Suppressor macrophage (primary cell): ENCODE measurements at places on chromosomes 5 and 9.
A peak's percentile ranks its signal among the peaks of the same experiment; 100 is the strongest.

DNA sequence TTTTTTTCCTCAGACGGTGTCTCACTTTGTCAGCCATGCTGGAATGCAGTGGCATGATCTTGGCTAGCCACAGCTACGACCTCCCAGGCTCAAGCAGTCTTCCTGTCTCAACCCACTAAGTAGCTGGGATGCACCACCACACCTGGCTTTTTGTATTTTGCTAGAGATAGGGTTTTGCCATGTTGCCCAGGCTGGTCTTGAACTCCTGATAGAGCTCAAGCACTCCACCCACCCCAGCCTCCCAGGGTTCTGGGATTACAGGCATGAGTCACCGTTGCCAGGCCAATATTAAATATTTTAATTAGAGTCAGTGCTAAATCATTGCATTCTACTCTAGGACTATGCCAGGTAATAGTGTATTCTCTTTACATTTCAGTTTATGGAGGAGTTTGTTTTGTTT lies 41.5 kb downstream of the UBE2R2 start:
- DNase-seq, result no peak

DNA sequence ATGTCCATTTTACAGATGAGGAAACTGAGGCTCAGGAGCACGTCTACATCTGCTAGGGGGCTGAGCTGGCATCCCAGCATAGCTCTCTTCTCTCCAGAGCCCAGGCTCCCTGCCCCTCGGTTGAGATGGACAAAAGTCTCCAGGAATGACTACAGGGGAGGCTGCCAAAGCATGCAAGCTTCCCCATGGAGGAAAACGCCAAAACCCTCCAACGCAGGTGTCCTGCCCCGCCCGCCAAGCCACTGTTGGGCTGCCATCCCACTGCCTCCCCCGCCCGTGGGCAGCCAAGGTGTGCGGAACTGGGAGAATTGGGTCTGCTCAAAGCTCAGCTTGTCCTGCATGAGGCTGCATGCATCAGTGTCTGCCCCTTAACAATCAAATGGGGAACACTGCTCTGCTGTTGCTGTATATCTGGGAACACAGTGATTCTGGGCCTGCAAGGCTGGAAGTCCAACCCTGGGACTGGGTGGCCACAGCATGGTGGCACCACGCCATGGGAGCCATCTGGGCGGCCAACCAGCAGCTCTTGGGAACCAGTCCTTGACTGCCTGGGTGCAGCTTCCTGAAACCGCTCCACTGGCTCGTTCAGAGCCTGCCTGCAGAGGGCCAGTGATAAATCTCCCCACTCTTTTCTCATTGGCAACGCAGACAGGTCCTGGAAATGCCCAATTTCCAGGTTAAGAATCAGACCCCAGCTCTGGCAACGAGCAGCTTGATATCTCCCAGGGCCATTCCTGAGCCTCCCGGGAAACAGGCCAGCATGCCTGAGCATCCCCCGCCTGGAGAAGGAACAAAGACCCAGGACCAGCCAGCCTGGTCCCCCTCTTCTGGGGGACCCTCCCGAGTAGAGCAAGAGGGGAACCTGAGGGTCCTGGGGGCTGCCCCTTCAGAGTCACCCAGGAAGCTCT lies 3.5 kb downstream of the RALGDS start:
- DNase-seq, result peak; percentile 60

- DNase-seq, result no peak
Observed at GRCh38 chr5:135027266-135027696, 6.7 kb downstream of the PITX1 start.

- no peak for DNase-seq
Observed at GRCh38 chr5:179805070-179805528, 1.6 kb downstream of the MGAT4B start.

GRCh38 chr9:1025131-1025530 lies 25.0 kb upstream of the DMRT2 start:
- no peak for DNase-seq

- no peak for DNase-seq
Observed at GRCh38 chr9:9142001-9142400, 1342.4 kb upstream of the DMAC1 start.

GRCh38 chr5:115842952-115843351 lies 1.2 kb downstream of the AP3S1 start:
- no peak for DNase-seq

DNA sequence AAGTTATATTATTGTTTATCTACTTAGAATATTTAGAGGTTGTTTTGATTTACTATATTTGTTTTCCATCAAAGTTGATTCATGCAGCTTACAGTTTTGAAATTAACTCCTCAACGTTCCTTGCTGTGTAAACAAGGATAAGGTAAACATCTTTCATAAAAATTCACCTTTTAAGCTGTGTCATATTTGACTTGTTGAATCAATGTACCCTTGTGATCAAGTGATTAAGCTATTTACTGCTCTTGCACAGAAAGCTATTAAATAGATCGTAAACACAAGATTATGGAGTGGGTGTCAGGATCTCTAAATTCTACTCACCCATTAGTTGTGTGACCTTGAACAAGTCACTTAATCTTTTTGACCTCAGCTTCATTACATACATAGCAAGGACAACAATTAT lies 2054.0 kb upstream of the NUDT12 start:
- no peak for DNase-seq

DNA sequence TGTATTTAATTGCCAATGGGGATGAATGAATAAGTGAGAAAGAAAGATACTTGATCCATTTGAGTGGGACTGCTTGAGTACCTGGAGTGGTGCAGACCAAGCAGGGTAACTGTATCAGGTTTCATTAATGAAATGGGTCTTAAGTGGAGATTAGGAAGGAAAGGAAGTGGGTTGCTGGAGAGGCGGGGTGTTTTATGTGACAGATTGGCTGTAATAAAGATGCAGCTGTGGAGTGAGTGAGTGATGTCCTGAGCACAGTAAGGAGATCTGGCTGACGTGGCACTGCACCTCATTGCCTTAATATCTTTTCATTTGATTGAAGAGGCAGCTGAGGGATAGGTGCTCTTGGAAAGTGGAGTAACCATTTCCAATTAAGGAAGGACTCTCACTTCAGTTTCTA lies 161.0 kb upstream of the CCDC152 start:
- DNase-seq, result no peak

DNA sequence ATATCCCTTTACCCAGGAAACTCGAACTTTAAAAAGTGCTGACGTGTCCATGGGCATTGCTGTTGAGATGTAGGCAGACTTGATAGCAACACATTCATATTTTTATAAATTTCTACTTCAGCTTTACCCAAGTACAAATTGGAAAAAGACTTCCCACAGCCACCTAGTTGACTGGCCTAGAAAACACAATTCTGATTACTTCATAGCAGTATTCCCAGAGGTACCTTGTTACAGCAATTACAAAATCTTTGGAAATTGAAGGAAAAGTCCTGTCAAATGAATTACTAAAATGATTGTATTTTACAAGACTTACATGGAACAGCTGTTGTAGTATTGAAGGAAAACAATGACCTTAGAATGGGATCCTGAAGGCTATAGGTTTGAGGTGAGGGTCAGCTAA lies 130.7 kb upstream of the NREP start:
- DNase-seq, result no peak

DNA sequence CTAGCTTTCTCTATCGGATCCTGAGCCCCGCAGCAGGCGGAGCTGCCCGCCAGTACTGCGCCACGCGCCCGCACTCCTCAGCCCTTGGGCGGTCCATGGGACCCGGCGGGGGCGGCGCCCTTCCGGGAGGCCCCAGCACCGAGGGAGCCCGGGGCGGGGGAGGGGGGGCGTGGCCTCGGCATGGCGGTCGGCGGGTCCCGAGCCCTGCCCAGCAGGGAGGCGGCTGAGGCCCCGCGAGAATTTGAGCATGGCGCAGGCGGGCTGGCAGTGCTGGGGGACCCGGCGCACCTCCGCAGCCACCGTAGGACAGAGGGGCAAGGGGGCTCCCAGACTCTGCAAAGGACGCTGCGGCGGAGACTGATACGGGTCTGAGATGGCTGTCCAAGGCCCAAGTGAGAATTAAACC lies 6.8 kb downstream of the ZDHHC11B start:
- DNase-seq, result no peak

- peak; percentile 87 for DNase-seq
Observed at GRCh38 chr9:35636135-35636876, 14.4 kb downstream of the SIT1 start.

GRCh38 chr9:120683150-120683549 lies 31.1 kb downstream of the MEGF9 start:
- DNase-seq, result no peak

GRCh38 chr9:93960221-93960970 lies 5.2 kb upstream of the BARX1 start:
- DNase-seq, result no peak

DNA sequence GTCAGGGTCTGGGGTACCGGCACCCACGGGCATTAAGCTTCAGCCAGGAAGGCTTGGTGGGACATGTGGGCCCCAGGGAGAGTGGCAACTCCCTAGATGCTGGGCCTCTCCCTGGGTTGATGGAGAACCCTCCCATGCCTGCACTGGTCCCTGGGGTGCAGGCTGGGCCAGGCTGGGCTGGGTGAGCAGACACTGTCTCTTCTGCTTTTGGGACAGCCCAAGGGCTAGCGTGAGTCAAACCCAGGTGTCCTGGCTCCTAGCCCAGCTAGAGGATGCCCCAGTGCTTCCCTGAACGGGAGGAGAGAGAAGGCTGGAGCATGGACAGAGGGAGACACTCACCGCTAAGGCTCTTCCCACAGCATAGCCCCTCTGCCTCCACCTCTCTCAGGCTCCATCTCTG lies 5.7 kb upstream of the AQP7 start:
- DNase-seq, result no peak

DNA sequence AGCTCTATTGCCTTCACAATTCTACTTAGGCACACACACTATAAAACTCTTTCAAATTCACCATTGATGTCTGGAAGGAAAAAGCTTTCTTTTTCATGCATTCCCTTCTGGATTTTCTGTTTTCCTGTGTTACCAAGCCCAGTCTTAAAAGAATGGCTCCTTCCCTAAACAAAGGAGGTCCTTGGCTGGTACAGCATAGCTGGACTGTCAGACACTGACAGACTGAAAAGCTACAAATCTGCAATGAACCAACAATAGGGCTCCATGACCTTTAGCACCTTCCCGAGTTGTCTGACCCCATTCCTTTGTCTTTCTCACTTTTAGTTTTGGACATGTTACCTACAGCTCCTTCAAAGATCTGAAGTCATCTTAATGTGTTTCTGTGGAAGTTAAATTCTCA lies 382.5 kb downstream of the TMEM161B start:
- no peak for DNase-seq

GRCh38 chr9:36148311-36149051 lies 11.9 kb downstream of the GLIPR2 start:
- peak; percentile 96 for DNase-seq

GRCh38 chr5:73519531-73520283 lies 21.5 kb downstream of the BTF3 start:
- DNase-seq, result peak; percentile 84

DNA sequence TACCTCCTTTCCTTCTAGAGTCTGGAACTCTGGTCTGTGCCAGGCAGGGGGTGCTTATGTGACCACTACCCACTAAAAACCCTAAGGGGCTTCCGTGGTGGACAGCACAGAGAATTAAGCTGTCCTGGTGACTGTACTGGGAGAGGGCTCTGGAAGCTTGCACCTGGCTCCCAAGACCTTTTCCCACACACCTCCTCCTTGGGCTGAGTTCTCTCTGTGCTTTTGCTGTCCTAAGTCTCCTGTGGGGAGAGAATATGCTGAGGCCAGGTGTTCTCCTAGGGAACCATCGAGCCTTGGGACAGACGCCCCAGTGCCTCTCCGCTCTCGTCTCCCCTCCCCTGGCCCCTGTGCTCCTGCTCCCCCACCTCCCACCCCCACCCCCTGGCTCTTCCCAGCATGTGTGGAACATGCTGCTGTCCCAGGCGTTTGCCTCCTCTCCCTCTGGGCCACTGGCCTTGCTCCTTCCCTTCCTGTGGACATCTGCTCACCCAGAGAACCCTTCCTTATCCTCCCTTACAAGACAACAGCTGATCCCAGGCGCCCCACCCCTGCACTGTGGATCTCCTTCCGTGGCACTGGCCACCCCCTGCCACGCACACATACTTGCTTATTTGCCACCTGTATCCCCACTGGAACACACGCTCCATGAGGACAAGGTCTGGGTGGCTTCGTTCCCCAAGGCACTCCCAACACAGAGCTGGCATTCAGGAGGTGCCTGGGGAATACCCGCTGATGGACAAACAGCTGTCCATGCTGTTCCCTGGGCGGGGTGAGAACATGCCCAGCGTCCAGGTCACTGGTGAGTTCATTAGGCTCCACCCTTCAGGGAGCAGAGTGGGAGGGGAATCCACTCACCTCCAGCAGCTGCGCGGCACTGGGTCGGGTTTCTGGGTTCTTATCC lies 83.0 kb downstream of the STK10 start:
- no peak for DNase-seq

DNA sequence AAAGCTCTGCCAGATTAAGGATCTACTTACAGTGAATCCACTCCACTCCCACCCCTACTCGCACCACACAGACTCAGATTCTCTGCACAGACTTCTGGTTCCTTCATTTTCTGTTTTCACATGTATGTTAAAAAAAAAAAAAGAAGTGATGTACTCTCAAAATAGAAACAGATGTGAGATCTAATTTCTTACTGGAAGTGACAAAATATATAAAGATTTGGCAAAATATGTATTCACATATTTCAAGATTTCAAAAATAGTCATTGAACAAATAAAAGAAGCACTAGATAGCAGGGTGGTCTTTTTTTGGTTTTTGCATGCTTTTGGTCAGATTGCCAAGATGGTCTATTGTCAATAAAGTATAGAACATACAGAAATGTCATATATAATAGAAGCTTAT lies 379.2 kb downstream of the TMEM167A start:
- no peak for DNase-seq

GRCh38 chr5:141040093-141040770 lies 10.9 kb upstream of the PCDHB1 start:
- peak; percentile 2 for DNase-seq
